ENCODE measurements at places on chromosomes 3 and 15. TPM values are rescaled to one million over a fixed set of nuclear protein-coding genes. Genes with fewer than 3 reads are reported as not detected.

The PCYT1A gene
- 87.4 TPM for total RNA-seq

The SH3GL3 gene
- not detected for total RNA-seq

The MORC1 gene
- 0.12 TPM for total RNA-seq

- H3K27me3 ChIP-seq: no peaks in the 10 kb centered on the region
- no peaks in the 10 kb centered on the region for H3K36me3 ChIP-seq
- DNase-seq: no peak
- H3K27ac ChIP-seq: no peak overlapping the region
- no peaks in the 10 kb centered on the region for H3K4me1 ChIP-seq
- H3K4me3 ChIP-seq: no peak overlapping the region
Observed at GRCh38 chr15:92460023-92460422, 66.3 kb downstream of the ST8SIA2 start.

DNA sequence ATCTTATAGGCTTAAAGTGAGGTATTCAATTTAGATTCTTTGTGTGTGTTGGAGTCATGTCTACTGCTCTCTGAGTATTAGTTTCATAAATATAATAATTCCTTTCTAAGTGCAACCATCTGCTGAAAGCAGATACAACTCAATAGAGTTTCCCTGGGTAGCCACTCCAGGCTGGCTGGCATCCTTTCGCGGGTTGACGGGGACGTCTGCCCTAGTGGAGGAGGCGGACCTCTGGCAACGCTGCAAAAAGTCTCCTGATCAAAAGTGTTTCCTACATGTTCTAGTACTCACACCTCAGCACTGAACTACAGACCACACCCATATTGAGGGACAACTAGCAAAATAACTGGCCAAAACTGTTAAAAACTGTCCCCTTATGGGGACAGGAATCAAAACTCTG, 2.5 kb downstream of the MOBP start:
- H3K4me3 ChIP-seq: no peak overlapping the region
- no peaks in the 10 kb centered on the region for H3K36me3 ChIP-seq
- peaks cover 11% of the 10 kb centered on the region for H3K27me3 ChIP-seq
- H3K27ac ChIP-seq: no peak overlapping the region
- H3K4me1 ChIP-seq: no peaks in the 10 kb centered on the region

GRCh38 chr3:94935738-94936580, 873.1 kb downstream of the NSUN3 start:
- no peak for DNase-seq
- H3K27ac ChIP-seq: no peak overlapping the region
- no peaks in the 10 kb centered on the region for H3K4me1 ChIP-seq
- no peaks in the 10 kb centered on the region for H3K36me3 ChIP-seq

All from CD4-positive, CD25-positive, alpha-beta regulatory T cell (primary cell).